Fibroblast of mammary gland (primary cell): ENCODE measurements at places on chromosomes 3 and 15.
A peak's percentile ranks its signal among the peaks of the same experiment; 100 is the strongest.

DNA sequence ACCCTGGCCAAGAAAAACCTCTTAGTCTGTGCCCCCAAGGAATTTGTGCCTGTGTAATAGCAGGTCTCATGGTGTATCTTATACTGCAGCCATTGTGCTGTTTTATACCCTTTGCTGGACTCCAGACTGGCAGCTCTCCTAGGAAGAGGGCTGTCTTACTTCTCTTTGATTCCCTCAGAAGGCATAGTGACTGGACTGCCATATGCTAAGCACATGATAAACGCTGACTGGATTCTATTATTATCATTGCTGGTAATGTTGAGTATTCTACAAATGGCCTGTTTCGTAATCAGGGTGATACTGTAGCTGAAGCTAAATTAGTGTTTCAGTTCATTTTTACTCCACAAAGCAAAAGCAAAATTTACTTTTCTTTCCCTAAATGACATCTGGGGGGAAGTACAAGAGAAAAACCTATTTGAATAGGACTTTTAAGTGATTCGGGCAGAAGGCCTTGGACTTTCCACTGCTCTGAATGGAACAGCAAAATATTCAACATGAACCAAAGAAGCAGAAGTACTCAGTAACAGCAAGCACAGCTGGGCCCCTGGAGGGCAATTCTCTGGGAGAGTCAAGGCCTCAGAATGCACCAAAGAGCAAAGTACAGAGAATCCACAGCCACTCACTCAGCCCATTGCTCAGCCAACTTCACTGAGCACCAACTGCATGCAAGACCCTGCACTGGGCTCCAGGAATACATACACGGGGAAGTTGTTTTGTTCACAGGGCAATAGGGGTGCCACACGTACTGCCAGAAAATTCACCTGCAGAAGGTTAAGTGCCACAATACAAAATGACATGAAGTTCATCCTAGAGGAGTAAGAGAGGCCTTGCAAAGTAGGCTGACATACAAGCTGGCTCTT is 7.9 kb upstream of the BCL2A1 start:
- DNase-seq: peak; percentile 90

DNA sequence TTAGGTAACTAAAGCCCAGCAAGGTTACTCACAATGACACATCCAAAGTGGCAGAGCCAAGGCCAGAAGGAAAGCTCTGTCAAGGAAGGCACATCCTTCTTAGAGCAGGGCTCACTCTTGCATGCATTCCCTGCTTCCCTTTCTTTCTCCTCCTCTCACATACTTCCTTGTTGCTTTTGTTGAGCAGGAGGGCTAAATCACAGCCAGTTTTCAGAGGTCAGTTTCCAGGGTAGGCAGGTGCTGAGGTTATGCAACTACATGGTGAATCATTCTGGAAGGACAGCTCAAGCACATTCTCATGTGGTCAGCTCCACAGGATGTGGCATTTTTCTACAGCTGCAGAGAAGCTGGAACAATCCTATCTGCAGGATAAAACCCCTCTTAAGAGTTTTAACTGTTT is 275.6 kb downstream of the ZNF621 start:
- peak; percentile 97 for DNase-seq

DNA sequence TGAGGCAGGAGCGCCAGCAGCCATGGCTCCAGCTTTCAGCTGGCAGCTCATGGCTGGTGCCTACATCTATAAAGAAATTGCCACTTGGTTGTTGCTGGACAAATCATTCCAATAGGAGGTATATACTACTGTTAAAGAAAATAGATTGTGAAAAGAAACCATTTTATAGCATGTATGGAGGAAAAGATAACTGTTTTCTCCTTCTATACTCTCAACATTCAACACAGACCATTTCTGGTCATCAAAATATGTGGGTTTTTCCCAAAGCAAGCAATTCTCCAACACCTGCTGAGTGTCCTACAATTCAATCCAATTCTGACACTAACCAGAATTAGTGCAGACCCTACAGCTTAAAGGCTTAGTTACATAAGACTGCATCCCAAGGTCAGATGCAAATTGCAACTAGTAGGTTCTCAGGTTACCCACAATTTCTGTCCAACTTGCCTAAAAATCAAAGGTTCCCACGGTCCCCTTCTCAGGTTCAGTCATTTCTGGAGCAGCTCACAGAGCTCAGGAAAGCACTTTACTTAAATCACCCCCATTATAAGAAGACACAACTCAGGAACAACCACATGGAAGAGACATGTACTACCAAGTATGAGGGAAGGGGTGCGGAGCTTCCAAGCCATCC is 42.4 kb upstream of the STRIT1 start:
- no peak for DNase-seq

DNA sequence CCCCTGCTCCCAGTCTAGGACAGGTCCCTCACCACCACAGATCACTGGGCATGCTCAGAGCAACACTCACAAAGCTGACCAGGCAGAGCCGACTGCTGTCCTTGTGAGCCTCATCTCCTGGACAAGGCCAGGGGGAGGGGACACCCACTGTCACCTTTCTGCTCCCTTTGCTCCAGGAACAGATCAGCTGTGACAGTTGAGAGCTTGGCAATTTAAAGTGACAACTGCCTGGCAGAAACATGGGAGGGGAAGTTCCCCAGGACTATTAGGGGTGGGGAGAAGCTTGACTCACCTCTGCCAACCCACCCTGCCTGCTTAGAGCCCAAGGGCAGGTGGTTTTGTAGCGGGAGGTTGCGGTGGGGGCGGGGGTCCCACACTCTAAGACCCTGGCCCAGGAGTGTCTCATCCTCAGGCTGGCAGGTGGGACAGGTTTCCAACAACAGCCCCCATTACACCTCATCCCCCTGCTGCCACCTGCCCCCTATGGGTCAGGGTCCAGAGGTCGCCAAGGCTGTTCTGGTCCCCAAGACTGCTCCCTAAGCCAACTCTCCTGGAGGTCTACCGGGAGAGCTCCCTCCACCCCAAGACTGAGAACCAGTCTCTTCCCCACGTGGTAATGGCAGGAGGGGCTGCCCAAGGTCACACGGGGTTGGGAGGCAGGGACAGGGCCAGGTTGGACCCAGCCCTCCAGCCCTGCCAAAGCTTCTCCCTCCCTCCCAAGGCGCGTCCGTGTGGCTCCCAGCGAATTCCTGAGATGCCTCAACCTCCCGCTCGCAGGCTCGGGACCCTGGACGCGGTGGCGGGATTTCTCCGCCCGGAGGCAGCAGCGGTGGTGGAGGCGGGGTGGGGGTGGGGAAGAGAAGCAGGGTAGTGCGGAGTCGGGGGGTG is 80.4 kb downstream of the IQSEC1 start:
- DNase-seq: no peak

DNA sequence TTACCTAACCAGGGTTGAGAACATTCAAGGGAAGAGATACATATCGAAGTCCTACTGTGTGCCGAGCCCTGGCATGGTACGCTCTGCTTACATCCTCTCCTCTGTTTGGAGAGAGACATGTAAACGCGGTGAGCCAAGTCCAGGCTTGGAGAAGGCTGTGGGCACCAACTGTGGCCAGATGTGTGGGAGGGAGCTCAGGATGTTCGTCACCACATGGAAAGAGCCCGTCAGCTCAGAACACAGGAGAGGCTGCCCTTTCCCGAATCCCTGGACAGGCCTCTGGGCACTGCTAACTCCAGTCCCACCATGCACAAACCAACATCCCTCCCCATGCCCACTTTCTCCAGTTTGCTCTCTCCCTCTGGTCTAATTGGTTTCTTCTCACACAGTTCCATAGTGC is 43.0 kb downstream of the MESD start:
- no peak for DNase-seq

DNA sequence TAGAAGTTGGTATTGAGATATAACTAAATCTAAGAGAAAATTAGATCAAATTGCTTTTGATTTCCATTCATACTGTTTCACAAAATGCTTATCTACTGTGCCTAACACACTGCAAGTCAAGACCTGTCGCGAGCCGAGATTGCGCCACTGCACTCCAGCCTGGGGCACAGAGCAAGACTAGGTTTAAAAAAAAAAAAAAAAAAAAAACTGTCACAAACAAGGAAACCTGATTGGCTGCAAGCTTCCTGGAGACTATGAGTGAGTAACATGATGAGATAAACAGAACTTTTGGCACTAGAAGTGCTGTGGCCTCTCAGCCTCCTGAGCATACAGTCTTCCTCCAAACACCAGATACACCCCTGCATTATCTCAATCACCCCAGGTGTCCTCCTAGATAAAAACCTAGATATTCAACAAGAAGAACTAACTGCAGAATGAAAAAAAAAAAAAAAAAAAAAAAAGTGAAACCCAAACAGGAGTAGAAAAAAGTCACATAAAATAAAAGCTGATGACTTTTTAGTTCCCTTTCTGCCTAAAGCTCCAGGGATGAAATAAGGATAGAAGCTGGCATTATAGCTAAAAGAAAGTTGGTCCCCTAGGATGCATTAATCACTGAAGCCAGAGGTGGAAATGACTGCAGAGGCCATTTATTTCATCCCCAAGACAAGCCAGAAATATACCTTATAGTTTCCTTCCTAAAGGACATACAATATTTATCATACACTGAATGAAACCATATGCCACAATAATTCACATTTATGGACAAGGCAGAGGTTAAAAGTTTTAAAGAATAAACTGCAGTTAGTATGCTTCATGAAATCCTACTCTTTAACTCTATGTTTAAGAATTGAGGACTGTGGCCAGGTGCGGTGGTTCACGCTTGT is 82.4 kb downstream of the P3H2 start:
- DNase-seq: peak; percentile 79

DNA sequence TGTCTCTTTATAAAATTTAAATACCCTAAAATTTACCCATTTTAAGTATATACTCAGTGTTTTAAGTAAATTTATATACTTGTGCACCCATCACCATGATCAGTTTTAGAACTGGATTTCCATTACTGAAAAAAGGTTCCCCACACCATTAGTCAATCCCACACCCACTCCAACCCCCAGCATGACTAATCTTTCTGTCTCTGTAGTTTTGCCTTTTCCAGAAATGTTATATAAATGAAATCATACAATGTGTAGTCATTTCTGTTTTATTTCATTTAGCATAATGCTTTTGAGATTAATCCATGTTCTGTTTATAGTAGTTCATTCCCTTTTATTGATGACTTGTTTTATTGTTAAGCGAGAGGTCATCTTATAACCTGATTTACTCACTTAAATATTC is 66.1 kb upstream of the LIMD1 start:
- peak; percentile 75 for DNase-seq

GRCh38 chr15:70646169-70646568 is 117.2 kb downstream of the UACA start:
- DNase-seq: no peak

DNA sequence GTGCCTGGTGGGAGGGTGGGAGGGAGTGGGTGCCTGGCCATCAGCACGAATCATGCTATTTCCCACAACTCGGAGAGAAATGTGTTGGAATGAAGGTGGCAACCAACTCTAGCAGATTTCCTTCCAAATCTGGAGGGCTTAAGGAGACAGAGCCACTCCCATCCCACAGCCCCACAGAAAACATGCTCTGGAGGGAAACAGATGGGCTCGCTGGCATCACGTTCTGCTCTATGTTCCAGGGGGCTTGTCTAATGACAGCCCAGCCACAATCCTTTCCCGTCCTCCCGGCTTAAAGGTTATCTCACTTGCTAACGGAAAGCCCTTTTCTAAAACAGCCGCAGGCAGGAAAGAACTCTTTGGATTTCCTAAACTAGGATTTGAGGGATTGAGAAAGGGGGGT is 65.3 kb downstream of the ADAMTS17 start:
- DNase-seq: no peak

GRCh38 chr3:123453675-123454074 is 4.8 kb upstream of the ADCY5 start:
- no peak for DNase-seq

- no peak for DNase-seq
Measured at GRCh38 chr15:82851306-82851850, 42.0 kb downstream of the WHAMM start.

- DNase-seq: peak; percentile 98
Measured at GRCh38 chr15:70236341-70237086, 138.8 kb upstream of the TLE3 start.

- DNase-seq: peak; percentile 60
Measured at GRCh38 chr15:91929509-91929908, 76.0 kb downstream of the SLCO3A1 start.

DNA sequence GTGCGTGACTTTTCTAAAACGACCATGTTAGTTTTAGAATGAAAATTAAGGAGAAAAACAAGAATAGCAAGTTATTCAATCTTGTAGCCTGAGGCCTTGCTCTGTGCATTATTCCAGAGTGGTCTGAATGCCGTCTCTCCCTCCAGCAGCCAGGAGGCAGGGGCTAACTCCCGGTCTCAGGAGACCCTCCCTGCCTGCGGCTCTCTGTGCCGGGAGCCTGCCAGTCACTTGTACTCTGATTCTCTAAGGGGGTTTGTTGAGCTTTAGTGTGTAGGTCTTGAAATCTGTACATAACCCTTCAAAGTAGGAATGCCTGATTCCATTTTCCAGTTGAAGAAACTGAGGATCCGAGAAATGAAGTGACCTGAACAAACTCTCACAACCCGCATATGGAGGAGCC is 97.3 kb downstream of the ARNT2 start:
- no peak for DNase-seq

GRCh38 chr15:69666921-69667811 is 214.5 kb downstream of the RPLP1 start:
- DNase-seq: no peak

GRCh38 chr3:89474333-89475130 is 367.1 kb downstream of the EPHA3 start:
- no peak for DNase-seq

GRCh38 chr15:75008221-75008625 is 12.9 kb downstream of the SCAMP5 start:
- no peak for DNase-seq

DNA sequence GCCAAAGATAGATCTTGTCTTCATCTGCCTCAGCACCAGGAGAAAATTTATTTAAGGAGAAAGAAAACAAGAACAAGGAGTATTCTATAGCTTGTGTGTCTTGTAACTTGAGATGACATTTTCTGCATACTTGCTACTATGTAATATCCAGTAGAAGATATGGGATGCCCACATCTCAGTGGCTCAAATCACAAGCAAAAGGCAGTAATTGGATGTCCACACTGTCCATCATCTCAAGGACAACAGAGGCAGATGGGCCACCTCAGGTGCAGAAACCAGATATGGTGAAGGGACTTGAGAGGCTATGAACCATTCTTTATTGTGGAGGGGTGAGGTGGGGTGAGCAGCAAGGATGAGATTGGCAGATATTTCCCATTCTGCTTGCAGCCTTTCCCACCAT is 309.0 kb downstream of the GBE1 start:
- no peak for DNase-seq

GRCh38 chr3:150238995-150239619 is 169.0 kb upstream of the TSC22D2 start:
- no peak for DNase-seq
